ENCODE measurements at places on chromosomes 12 and 14. TPM values are rescaled to one million over a fixed set of nuclear protein-coding genes. Genes with fewer than 3 reads are reported as not detected.
A peak's percentile ranks its signal among the peaks of the same experiment; 100 is the strongest.

- no peaks in the 10 kb centered on the region for H3K27me3 ChIP-seq
- peaks cover 7% of the 10 kb centered on the region for H3K36me3 ChIP-seq
- H3K4me3 ChIP-seq, result peak overlapping the region; percentile 54
- peak overlapping the region; percentile 94 for H3K27ac ChIP-seq
These were observed 268.6 kb downstream of the BTG1 start for GRCh38 chr12:91877022-91877421.

DNA sequence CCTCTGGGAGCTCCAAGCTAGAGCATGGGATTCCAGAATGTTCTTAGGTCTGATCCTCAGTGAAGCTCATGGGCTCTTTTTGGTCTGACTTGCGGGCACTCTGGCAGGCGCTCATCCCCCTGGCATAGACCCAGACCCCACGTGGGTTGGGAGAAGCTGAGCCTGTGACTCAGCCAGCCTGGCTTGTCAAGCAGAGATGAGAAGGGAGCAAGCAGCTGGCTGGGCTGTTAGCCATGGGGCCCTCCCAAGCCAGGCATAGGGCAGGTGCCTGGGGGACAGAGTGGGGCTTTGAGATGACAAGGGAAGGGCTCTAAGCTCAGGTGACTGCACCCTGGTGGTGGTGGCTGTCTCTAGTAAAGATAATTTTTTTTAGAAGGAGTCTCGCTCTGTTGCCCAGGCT is 80.3 kb upstream of the NOS1 start:
- no peak overlapping the region for H3K4me3 ChIP-seq
- DNase-seq, result no peak
- H3K27me3 ChIP-seq, result no peaks in the 10 kb centered on the region
- H3K36me3 ChIP-seq, result no peaks in the 10 kb centered on the region

DNA sequence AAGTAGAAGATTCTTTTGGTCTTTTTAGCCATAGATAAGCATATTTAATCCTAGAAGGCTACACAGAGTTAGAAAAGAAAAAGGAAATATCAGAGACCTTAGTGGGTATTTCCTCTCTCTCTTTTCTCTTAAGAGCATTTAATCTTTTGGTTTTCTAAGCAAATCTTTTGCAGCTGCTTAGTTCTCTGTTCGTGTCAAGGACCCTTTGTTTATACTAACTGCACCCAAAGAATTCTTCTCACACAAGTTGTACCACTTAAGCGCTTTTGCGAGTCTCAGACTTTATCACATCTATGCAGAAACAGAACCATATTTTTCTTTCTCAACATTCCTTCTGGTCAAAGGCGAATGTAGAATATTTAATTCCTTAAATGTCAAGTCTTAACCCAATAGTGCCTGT is 17.9 kb upstream of the NID2 start:
- H3K36me3 ChIP-seq, result no peaks in the 10 kb centered on the region
- H3K27ac ChIP-seq, result no peak overlapping the region
- peaks cover 51% of the 10 kb centered on the region for H3K27me3 ChIP-seq
- no peak overlapping the region for H3K4me3 ChIP-seq
- no peak for DNase-seq

GRCh38 chr14:33229269-33229929 is 290.7 kb downstream of the NPAS3 start:
- H3K27me3 ChIP-seq, result no peaks in the 10 kb centered on the region
- H3K4me3 ChIP-seq, result no peak overlapping the region
- no peak overlapping the region for H3K27ac ChIP-seq
- no peak for DNase-seq

DNA sequence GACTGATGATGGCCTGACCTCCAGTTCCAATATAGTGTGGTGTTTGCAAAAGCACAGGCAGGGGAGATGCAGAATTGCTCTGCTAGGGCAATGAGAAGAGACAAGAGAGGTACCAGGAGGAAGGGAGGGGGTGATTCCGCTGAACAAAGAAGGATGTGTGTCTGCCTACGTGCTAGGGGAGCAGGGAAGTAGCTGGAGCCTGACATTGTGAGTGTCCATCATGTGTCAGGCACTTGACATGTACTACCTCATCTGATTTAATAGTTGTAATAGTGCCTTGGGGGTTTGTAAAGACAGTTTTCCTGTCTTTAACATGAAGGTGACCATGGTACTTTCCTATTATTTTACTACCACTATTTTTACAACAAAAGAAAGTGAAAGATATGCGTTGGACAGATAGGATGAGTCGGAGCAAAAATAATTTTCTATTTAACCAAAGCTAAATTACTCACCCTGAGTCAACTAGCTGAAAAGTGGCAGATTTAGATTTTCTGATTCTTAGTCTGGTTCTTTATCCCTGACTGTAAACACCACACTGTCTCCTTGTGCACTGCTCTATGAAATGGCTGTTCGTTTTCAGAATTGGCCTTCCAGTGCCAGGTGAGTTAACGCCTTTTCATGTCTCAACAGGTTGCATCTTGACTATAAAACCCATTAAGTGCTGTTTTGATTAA is 33.7 kb upstream of the TEAD4 start:
- peaks cover 4% of the 10 kb centered on the region for H3K4me1 ChIP-seq
- H3K4me3 ChIP-seq, result no peak overlapping the region
- no peaks in the 10 kb centered on the region for H3K36me3 ChIP-seq
- H3K27me3 ChIP-seq, result no peaks in the 10 kb centered on the region
- no peak overlapping the region for H3K27ac ChIP-seq
- no peak for DNase-seq

The ENO2 gene
- total RNA-seq, result 235 TPM

GRCh38 chr12:15580431-15580830 is 208.8 kb downstream of the EPS8 start:
- no peak overlapping the region for H3K27ac ChIP-seq
- H3K27me3 ChIP-seq, result peaks cover 4% of the 10 kb centered on the region
- peaks cover 32% of the 10 kb centered on the region for H3K4me1 ChIP-seq
- DNase-seq, result no peak
- H3K4me3 ChIP-seq, result no peak overlapping the region

DNA sequence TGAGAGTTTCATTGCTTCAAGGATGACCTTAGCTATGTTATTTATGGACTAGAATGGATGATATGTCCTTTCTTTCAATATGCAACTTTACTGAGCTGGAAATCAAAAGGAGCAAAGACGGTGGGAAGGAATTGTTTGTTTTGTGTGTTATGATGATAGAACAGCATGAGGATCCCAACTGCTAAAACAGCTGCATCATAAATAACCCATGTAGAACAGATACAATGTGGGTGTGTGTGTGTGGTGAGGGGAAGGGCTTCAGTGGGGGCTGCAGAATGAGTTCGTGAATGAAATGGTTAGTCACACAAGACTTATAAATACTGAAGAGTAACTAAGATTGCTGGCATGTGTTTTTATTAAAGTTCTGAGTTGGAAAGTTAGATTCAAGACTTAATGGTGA is 80.1 kb downstream of the DACT1 start:
- no peak overlapping the region for H3K27ac ChIP-seq
- no peak for DNase-seq
- peaks cover 12% of the 10 kb centered on the region for H3K4me1 ChIP-seq
- no peaks in the 10 kb centered on the region for H3K36me3 ChIP-seq
- no peaks in the 10 kb centered on the region for H3K27me3 ChIP-seq

- no peak for DNase-seq
- H3K27me3 ChIP-seq, result no peaks in the 10 kb centered on the region
- H3K4me1 ChIP-seq, result peaks cover 39% of the 10 kb centered on the region
These were observed 2.2 kb downstream of the L3HYPDH start for GRCh38 chr14:59481871-59482540.

The CAPZA3 gene
- total RNA-seq, result not detected
